CD14-positive monocyte (primary cell): ENCODE measurements at places on chromosomes 1 and 21.

GRCh38 chr1:160328184-160328583 lies 14.9 kb downstream of the COPA start:
- DNase-seq: no peak

DNA sequence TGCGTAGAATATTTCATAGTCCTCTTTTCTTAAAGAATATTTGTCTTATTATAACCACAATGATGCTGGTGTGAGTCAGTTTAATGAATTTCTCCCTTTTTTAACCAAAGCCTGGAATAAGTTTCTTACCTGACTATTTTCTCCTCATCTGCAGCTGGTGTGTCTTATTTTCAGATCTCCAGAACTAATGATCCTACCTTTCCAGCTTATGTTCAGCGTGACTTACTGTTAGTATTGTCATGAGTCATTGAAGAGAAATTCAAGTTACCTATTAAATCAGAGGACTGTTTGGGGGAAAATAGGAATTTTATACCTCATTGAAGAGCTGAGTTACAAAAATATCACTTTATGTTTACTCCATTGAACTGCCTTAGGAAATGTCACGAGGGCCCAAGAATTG lies 482.1 kb downstream of the RWDD3 start:
- no peak for DNase-seq

DNA sequence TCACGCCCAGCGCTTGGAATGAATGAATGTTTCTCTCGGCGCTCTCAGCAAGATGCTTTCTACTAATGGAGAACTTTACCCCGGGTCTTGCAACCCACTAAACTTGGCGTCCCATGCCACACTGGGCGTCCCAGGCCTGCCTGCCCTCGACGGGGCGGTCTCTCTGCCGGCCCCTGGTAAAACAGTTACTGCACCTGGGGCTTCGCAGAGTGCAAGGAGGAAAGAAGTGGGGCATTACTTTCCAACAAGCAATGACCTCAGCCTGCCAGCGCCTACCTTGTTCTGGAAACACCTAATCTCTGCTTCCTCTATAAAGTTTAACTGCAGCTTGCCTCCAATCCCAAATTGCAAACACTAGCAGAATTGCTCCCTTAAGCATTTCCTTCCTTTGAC lies 27.8 kb upstream of the NFIA start:
- no peak for DNase-seq

DNA sequence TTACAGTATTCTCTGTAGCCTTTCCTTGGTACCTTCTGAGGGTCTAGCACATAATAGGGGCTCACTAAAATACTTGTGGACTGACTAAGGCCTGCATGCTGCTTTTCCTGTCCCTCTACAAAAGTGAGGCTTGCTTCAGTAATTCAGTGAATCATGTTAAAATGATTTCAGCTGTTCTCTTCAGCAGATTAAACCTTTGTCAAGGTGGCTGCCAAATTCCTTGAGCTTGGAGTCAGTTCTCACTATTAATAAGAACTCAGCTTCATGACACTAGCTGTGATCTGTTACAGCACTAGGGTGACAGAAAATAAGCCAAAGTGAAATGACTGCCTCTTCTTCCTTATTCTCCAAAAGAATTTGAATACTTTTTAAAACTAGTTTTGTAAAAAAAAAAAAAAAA lies 128.8 kb downstream of the KCNN3 start:
- DNase-seq: no peak

DNA sequence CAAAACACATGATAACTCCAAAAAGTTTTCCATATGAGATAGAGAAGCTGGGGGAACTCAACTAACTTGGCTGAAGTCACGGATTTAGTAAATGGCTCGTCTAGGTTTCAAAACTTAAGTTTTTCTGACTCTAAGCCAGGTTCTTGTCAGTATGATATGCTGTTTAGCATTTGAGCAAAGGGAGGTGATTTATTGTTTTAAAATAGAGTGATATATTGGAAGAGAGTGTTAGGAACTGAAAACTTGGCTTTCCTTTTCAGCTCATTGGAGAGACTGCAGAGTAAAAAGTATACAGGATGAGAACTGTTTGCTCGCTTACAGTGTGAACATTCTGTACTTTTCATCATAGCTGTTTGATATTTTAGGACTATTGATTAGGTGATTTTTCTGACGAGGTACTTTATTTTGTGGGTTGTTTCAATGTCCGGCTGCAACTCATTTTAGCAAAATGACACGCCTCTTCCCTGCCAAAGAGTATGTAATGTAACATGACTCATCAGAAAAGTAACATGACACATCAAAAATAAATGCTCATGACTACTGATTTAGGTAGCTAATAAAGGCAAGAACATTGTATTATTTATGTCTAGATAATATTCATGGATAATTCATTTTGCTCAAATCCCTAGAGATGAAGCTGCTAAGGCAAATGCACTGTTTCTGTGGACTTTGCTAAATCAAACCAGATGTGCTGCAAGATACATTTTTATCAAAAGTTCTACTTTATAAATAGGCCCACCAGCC lies 355.1 kb downstream of the GPATCH2 start:
- DNase-seq: no peak

GRCh38 chr1:106879538-106879937 lies 176.9 kb upstream of the PRMT6 start:
- no peak for DNase-seq

GRCh38 chr1:157000686-157001085 lies 44.9 kb downstream of the ARHGEF11 start:
- DNase-seq: no peak

DNA sequence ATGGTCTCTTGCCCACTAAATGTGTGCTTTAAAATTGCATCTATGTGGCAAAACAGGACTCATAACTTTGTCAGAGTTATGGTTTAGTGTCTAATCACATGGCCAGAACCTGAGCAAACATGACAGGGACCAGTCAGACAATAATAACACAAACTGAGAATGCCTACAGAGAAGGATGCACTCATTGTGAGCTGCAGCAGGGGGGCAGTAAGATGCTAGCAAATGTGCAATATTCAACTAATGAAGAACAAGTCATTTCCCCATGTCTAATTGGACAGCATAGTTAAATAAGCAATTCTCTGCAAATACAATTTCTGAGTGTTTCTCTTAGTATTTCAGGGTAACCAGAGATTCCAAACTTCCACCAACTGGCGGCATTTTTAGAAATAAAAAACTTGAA lies 30.8 kb downstream of the SPAG17 start:
- DNase-seq: no peak

GRCh38 chr1:18341291-18342069 lies 139.2 kb upstream of the KLHDC7A start:
- DNase-seq: no peak

- DNase-seq: no peak
Measured at GRCh38 chr1:116489231-116489697, 81.6 kb downstream of the CD58 start.

- no peak for DNase-seq
Measured at GRCh38 chr1:23101101-23101827, 67.4 kb downstream of the LUZP1 start.

DNA sequence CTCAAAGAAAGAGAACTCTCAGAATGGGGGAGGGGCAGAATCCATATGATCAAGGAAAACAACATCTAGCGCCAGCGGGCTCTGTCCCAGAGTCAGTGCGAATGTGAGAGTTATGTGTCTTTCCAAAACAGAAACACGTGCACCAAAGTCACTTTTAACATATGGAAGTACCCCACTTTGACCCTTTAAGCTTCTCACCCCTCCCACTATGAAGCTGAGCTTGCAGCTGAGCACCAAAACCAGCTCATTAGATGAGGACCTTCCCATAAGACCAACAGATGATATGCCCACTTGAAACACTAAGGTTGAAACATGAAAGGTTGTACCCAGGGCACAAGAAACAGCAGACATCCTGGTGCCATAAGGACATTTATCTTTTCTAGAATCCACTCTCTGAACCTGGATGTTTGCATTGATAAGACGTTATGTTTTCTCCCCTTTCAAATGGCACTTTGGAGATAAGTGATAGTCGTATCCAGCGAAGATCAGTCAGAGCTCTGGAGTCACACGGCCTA lies 171.0 kb downstream of the TGFBR3 start:
- no peak for DNase-seq

DNA sequence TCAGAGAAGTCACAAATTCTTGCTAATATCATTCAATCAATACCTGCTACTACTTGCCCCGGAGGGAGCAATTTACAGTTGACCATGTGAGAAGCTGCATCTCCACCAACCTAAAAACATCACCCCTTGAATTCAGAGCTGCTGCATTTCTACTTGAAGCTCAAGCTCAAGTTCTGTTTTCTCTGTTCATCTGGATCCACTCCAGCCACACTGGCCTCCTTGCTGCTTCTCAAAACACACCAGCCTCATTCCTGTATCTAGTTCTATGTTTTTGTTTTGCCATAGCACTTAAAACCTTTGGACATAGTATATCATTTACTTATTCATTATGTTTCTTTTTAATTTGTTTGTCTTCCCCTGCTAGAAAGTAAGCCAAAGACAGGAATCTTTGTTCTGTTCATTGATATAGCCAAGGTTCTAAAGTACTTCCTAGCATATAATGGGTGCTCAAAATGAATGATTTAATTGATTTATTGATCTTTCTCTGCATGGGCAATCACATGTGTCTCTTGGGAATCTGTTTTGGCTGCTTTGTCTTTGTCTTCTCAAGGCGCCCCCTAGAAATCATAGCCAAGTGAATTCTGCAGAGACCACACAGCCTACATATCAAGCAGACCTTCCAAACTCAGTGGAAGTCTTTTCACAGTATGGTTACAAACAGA lies 23.6 kb downstream of the SYF2 start:
- DNase-seq: no peak

GRCh38 chr21:40250514-40251294 lies 383.5 kb downstream of the PCP4 start:
- no peak for DNase-seq

GRCh38 chr1:151968058-151968457 lies 25.6 kb downstream of the S100A10 start:
- peak; percentile 65 for DNase-seq

- peak; percentile 44 for DNase-seq
Measured at GRCh38 chr21:43767984-43768867, 7.9 kb downstream of the CSTB start.

GRCh38 chr1:219461981-219462400 lies 150.9 kb downstream of the ZC3H11B start:
- peak; percentile 44 for DNase-seq

- DNase-seq: peak; percentile 47
Measured at GRCh38 chr1:157963713-157964112, 29.7 kb upstream of the KIRREL1 start.

- no peak for DNase-seq
Measured at GRCh38 chr1:21258331-21259134, 31.7 kb downstream of the ECE1 start.

GRCh38 chr1:216310776-216311175 lies 112.5 kb downstream of the USH2A start:
- no peak for DNase-seq

GRCh38 chr1:114130846-114131525 lies 22.7 kb downstream of the SYT6 start:
- DNase-seq: peak; percentile 43

- peak; percentile 95 for DNase-seq
Measured at GRCh38 chr21:45551316-45551715, 9.1 kb upstream of the SLC19A1 start.

- DNase-seq: no peak
Measured at GRCh38 chr1:185864331-185864730, 130.1 kb downstream of the HMCN1 start.

DNA sequence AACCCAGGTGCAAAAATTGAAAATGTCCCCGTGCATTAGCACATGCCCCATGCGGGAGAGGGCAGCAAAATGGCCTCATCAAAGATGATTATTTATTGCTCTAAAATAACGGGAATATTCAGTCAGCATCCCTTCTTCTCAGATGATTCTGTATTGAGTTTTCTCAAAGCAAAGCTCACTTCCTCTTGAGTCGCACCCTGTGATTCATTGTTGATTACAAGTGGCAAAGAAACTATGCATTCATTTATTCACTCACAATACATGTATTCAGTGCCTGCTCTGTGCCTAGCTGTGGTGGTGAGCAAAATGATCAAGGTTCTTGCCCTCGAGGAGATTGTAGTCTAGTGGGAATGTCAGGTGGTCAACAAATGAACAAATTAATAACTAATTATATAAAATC lies 226.0 kb upstream of the KAZN start:
- DNase-seq: no peak

GRCh38 chr1:228285661-228286504 lies 78.0 kb downstream of the OBSCN start:
- no peak for DNase-seq

- DNase-seq: no peak
Measured at GRCh38 chr1:119449971-119450370, 35.0 kb downstream of the HSD3B2 start.

GRCh38 chr1:73886716-73887115 lies 311.3 kb downstream of the LRRIQ3 start:
- DNase-seq: no peak

- peak; percentile 72 for DNase-seq
Measured at GRCh38 chr1:228944935-228945371, 209.7 kb downstream of the RHOU start.

DNA sequence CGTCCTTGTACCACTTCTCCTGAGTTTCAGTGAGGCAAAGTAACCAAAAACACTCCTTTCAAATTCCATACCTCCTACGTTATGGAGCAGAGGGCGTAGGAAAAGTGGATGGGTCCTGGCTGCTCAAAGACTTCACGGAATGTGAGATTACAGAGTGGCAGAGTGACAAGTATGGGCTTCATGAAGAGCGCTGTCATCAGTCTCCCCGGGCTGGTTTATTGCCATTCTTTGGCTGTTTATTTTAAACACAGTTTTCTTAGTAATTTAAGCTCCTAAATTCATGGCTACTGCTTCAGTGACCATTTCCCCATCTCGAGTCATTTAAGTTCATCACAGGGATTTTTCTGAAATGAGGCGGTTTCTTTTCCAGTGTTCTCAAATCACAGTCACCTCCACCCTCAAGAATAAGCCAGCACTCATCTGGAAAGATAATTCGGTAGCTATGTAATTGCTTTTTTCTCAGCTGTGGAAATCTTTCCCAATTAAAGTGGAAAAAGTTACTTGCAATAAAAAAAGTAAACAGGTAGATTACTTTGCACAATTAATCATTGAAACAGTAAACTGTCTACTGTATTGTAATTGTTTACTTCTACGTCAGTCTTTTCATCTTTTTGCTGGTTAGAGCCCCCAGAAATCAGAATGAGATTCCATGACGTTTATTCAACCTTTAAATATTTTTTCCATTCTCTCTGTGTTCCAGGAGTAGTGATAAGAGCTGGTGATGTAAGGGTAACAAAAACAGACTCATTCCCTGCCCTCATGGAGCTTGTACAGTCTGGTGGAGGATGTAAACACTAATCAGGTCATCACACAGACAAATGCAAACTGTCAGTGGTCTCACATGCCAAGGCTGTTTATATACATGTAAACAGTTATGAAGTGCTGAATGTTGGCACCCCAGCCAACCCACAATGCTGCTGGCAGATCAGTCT lies 3.0 kb upstream of the SMYD2 start:
- DNase-seq: no peak
